ENCODE measurements at places on chromosomes 11 and 22.

- DNase-seq = no peak
Measured at GRCh38 chr11:129021295-129021694, 78.6 kb upstream of the TP53AIP1 start.

- peak; percentile 27 for DNase-seq
Measured at GRCh38 chr11:116931206-116931953, 94.0 kb upstream of the APOA1 start.

DNA sequence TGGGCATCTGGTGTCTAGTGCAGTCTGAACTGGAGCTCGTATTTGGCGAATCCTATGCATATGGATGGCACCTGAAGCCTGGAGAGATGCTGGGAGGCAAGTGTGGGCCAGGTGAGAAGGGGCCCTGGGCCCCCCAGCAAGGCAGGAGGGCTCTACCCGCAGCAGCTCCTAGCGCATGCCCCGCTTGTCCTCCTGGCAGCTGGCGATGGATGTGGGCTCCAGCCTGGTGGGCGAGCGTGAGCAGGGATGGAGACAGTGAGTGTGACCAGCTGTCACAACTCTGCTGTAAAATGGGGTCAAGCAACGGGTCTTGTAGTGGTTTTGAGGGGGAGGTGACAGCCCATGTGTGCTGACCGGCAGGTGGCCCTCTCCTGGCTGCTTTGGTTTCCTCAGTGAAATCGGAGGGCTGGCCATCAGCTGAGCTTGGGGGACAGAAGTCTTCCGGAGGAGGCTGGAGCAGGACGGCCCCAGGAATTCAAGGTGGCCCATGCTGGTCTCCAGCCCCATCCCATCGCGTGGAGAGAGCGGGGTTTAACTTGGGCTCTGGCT is 12.0 kb downstream of the FRMD8 start:
- no peak for DNase-seq

GRCh38 chr22:21928048-21928447 is 24.6 kb downstream of the PPM1F start:
- DNase-seq = no peak

DNA sequence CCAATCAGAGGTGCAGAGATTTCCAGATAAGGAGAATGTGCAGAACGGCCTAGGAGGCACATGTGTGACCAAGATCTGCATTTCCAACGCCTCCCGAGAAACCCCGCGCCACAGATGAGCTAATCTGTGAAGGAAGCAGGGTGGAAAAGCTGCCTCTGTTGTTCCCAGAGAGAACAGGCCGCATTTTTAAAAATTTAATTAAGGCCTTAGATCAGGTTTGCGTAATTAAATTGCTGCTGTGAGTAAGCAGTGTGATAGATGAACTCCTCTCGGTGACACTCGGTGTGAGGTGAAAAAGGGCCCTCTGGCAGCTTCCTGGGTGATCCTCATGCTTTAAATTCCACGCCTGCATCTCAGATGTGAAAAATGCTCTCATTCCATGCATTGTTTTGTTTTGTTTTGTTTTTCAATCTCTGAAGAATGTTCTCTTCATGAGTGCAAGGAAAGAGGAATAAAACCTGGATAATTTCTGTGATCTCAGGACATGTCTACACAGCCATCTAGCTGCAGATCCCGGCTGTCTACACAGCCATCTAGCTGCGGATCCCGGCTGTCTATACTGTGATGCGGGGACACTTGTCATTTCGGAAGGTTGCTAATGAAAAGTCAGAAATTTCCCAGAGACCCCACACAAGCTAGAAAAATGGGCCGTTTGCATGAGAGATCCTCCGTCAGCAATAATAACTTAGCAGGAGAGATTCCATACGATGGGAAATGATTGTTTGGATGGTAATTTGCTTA is 1398.9 kb downstream of the BRD1 start:
- DNase-seq = no peak

GRCh38 chr11:124717786-124718651 is 21.7 kb upstream of the NRGN start:
- no peak for DNase-seq

DNA sequence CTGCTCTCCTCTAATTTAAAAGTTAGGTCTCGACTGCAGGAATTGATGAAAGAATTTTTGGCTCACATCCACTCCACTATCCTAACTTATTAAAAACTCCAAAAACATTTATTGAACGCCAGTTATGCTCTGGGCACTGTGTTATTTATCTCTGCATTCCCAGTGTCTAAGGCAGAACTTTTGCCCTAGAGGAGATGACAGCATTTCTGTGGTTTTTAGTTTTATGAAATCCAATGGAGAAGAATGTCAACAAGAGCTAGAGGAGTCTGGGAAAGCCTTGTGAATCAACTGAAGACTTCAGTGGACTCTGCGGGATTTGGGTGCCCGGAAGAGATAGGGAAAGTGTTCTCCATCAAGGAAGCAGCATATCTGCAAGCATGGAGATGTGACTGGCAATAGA is 217.0 kb upstream of the PGR start:
- no peak for DNase-seq

DNA sequence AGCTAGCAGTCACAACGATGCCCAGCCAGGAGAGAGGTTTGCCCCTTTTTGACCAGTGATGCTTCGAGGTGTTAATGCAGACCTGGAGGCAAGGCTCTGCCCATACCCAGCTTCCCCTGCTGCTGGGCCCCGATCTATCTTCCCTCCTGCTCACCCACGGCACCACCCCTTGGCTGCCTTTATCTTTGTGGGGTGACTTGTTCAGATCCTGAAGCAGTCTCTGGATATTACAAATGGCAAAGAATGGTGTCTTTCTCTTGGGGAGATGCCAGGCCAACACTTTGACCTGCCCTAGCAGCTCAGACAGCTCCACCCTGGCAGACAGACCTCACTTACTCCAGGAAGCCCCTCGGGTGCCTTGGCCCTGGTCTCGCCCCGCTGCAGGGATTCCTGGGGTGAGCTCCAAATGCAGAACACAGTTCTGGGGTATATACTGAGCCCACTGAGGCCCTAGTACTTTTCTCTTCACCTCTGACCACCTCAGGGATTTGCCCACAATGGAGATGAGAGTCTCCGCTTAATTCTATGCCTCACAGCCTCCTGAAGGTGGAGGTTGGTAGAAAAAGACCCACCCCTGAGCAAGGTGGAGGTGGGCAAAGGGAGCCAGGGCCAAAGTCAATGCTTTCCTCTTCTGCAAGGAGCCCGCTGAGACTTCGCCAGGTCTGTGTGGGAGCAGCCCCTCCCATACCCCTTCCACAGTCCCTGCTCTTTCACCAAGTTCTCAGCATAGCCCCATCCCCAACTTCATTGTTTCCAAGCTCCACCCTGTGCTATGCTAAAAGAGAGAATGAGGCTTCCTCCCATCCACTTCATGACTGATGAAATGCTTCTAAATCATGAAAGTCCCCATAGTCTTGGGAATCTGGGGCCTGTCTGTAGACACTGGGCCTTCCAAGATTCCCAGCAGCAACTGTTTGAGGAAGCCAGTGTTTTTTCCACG is 11.1 kb upstream of the ST3GAL4 start:
- DNase-seq = no peak

GRCh38 chr22:32990187-32990586 is 68.0 kb downstream of the SYN3 start:
- no peak for DNase-seq

- no peak for DNase-seq
Measured at GRCh38 chr11:100918551-100919500, 210.8 kb downstream of the PGR start.

GRCh38 chr22:47695176-47695575 is 932.7 kb downstream of the TBC1D22A start:
- DNase-seq = no peak

DNA sequence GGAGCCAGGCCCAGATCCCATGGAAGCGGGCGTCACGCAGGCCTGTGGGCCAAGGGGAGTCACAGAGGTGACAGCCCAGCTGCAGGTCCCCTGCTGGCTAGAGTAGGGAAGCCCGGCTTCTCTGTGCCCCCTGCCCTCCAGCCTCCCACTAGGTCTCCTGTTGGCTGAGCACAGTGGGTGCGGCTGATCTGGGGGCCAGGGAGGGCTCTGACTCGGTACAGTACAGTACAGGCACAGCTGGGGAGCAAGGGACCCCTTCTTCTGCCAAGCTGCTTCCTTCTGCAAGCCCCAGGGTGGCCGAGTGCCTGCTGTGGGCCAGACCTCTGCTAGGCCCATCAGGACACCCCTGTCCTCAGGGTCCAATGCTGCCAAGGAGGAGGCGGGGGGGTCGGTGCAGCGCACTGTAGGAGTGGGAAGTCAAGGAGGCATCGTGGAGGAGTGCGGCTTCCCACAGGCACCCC is 10.1 kb downstream of the SUSD2 start:
- no peak for DNase-seq

GRCh38 chr11:971092-971690 is 45.5 kb downstream of the AP2A2 start:
- no peak for DNase-seq

DNA sequence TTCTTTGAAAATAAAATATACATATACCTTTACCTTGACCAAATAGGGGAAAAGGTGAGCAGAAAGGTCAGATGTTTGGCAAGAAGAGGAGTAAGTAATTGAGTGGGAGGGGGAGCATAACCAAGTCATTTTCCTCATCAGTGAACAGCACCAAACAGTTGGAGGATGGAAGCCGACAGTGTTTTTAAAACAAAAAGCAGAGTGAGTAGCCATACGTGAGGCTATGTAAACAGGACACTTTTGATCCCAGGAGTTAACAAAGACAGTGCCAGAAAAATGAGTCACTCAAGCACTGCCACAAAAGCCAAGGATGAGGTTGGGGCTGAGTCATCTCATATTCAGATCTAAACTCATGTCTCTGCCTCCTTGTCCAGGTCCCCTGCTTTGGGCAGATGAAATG is 734.7 kb downstream of the KCNA4 start:
- DNase-seq = no peak

DNA sequence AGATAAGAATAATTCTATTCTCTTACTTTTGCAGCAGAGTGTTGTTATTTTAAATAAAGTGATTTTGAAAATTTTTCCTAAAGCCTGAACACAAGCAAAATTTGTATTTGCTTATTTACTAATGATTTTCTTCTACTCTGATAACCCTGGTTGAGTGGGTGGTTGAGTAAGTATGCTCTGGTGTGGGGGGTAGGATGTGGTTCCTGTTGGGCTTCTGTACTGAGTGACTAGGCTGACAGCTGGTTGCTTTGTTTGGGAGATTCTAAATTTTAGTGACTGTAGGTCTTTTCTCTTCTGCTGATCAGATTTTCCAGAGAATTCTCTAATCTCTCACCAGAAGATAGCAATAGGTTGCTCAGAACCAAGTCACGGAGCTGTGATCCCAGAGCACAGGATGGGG is 61.6 kb downstream of the METTL15 start:
- no peak for DNase-seq

- DNase-seq = peak; percentile 35
Measured at GRCh38 chr11:68142028-68142412, 20.8 kb upstream of the CHKA start.

DNA sequence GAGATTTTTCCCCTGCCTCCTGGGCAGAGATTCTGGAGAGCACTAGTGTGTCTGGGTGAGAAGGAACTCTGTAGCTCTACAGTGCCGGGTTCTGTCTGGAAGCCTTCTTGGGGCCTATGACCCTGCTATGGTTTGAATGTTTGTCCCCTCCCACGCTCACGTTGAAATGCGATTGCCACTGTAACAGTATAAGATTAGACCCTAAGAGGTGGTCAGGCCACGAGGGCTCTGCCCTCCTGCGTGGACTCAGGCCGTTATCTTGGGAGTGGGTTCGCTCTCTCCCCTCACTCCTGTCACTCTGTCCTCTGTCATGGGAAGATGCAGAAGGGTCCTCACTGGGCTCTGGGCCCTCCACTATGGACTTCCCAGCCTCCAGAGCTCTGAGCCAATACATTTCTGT is 3.5 kb downstream of the AP5B1 start:
- DNase-seq = no peak

DNA sequence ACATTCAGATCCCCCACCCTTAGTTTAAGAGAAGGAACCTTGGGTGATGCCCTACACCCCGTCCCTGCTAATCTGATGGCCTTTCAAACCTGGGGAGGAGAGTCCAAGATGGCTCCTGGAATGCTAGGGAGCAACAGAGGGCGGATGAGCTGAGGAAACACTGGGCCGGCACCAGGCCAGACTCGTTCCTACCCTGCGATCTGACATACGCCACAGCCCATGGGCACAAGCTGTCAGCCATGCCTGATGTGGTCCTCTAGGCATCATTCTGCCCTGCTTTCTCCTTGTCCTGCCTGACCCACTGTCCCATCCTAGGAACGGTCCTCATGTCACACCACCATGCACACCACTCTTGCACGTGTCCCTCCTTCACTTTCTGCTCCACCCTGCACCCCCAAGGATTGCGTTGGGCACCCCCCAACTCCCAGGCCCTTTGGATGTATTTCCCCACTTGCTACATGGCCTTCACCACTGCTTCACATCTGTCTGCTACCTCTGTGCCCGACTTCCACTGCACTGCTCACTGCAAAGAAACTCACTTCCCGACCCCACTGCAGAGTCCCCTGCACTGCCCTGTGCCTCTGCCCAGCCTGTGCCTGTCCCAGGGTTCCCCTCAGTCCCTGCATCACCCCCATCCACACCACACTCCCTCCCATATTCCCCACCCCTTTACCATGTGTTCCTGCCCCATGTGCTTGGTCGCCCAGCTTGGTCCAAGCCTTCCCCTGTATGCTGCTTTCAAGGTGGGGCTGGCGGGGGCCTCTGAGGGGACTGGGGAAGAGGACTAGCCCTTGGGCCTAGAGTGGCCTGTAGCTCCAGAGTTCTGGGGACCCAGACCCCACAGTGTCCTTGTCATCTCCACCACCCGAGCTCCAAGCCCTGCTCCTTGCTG is 29.2 kb downstream of the USP35 start:
- DNase-seq = no peak

DNA sequence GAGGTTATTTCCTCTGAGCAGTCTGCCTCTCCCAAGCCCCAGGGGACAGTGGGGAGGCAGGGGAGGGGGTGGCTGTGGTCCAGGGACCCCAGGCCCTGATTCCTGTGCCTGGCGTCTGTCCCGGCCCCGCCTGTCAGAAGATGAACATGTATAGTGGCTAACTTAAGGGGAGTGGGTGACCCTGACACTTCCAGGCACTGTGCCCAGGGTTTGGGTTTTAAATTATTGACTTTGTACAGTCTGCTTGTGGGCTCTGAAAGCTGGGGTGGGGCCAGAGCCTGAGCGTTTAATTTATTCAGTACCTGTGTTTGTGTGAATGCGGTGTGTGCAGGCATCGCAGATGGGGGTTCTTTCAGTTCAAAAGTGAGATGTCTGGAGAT is 3.1 kb downstream of the PIM3 start:
- no peak for DNase-seq

DNA sequence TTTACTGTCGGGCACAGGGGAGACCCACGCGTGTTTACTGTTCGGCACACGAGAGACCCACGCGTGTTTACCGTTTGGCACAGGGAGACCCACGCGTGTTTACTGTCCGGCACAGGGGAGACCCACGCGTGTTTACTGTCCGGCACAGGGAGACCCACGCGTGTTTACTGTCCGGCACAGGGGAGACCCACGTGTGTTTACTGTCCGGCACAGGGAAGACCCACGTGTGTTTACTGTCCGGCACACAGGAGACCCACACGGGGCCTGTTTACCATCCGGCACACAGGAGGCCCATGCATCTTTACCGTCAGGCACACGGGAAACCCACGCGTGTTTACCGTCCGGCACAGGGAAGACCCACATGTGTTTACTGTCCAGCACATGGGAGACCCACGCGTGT is 525.1 kb downstream of the BRD1 start:
- no peak for DNase-seq
